Fibroblast of lung (primary cell): ENCODE measurements at places on chromosomes 3 and 15.

GRCh38 chr15:76799760-76800159, 105.4 kb downstream of the SCAPER start:
- H3K4me1 ChIP-seq, result no peaks in the 10 kb centered on the region
- no peaks in the 10 kb centered on the region for H3K36me3 ChIP-seq
- no peak overlapping the region for H3K4me3 ChIP-seq

DNA sequence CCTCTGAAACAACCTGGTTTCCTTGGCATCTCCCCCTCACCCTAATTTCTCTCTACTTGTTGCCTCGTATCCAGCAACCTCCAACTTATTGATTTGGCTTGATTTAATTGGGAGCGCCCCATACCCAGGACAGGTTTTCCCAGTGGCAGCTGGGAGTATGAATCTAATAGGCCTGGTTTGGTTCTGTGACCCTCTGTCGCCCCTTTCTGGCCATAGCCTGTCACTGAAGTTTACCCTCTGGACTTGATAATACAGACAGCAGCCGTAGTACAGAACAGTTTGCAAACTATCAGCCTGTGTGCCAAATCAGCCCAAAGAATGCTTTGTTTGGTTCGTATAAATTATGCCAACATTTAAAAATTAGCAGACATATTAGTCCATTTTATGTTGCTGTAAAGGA, 525.1 kb upstream of the GOLIM4 start:
- H3K36me3 ChIP-seq, result no peaks in the 10 kb centered on the region
- H3K4me3 ChIP-seq, result no peak overlapping the region
- peak; percentile 40 for DNase-seq
- H3K27ac ChIP-seq, result no peak overlapping the region
- no peaks in the 10 kb centered on the region for H3K4me1 ChIP-seq

- no peak overlapping the region for H3K27ac ChIP-seq
- H3K4me3 ChIP-seq, result no peak overlapping the region
- no peaks in the 10 kb centered on the region for H3K4me1 ChIP-seq
- DNase-seq, result no peak
- H3K27me3 ChIP-seq, result no peaks in the 10 kb centered on the region
- peaks cover 3% of the 10 kb centered on the region for H3K36me3 ChIP-seq
Measured at GRCh38 chr3:16307832-16308531, 43.0 kb downstream of the OXNAD1 start.

DNA sequence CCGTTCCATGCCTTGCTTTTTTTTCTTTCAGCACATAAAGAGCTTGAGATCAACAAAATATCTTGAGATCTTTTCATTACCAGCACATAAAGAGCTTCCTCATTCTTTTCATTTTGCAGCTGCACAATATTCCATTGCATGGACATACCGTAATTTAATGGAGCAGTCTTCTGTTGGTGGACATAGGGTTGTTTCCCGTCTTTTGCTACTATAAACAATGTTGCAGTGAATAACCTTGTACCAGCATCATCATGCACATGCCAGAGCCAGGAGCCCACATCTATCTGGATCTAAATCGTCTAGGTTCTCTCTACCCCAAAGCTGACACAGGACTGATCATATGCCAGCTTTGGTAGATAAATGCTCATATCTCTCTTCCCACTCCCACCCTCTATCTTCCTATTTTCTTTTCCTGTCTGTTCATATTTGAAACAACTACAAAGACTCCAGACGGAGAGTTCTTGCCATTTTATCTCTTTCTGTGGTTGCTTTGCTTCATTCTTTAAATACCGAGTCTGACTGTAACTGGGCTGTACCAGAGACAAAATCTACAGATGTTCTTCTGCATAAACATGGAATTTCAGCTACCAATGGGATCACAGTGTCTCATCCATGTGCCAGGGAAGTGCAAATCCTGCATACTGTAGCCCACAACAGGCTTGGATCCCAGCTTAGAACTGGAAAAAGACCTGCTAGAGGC, 47.1 kb upstream of the AKAP13 start:
- no peaks in the 10 kb centered on the region for H3K36me3 ChIP-seq
- H3K27me3 ChIP-seq, result no peaks in the 10 kb centered on the region
- no peak overlapping the region for H3K4me3 ChIP-seq
- peak; percentile 90 for DNase-seq

- H3K27ac ChIP-seq, result no peak overlapping the region
- no peak for DNase-seq
- no peaks in the 10 kb centered on the region for H3K36me3 ChIP-seq
- no peaks in the 10 kb centered on the region for H3K4me1 ChIP-seq
- H3K27me3 ChIP-seq, result no peaks in the 10 kb centered on the region
- H3K4me3 ChIP-seq, result no peak overlapping the region
Measured at GRCh38 chr3:31873254-31873820, 107.7 kb downstream of the OSBPL10 start.

DNA sequence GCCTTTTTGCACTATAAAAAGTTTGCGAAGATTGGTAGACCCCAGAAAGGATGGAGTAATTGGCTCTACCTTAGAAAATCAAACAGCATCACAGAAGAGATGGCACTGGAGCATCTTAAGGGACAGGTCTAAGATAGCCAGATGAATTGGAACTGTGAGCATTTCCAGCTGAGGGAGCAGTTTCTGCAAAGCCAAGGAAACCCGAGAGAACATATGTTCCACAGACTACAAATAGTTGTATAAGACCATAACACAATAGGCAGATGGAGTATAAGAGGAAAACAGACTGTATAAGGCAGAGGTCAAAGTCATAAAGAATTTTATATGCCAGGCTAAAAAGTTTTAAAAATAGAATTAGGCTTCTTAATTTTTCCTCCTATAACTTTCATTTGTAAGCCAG, 46.0 kb downstream of the TSC22D2 start:
- DNase-seq, result no peak
- peaks cover 4% of the 10 kb centered on the region for H3K4me1 ChIP-seq
- no peak overlapping the region for H3K4me3 ChIP-seq
